ENCODE measurements at places on chromosomes 12 and 14.

- DNase-seq = no peak
Measured at GRCh38 chr12:33116284-33116683, 219.7 kb upstream of the PKP2 start.

DNA sequence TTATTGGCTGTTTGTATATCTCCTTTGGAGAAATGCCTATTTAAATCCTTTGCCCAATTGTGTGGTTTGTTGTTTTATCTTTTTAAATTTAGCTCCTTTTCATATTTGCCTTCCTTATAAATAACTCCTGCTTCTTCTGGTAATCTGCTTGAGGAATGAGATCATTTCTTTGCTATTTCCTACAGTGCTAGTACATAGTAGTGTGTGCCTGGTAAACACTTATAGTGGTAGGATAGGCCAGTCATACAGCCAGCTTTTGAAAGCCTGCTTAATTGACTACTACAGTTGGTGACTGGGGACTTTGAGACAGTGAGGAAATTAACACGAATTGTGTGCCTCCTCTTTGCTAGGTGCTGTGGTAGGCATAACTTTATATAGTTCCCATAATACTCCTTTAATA lies 68.7 kb downstream of the BORCS5 start:
- DNase-seq = no peak

GRCh38 chr14:104724407-104724980 lies 465 bp downstream of the ADSS1 start:
- no peak for DNase-seq

DNA sequence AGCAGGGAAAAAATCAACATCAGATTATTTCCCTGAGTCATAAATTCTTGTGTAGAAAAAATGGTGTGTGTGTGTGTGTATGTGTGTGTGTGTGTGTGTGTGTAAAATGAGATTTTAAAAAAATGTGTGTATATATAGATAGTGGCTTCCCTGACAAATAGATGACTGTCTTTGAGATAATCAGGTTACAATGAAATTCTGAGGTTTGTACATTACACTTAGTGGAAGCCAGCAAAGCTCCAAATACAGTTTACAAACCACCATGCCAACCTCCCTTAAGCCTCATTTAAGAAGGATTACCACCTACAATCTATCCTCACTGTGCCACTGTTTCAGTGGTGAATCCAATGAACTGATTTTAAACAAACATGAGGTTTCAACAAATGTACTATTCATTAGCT lies 93.8 kb downstream of the MED13L start:
- DNase-seq = no peak

DNA sequence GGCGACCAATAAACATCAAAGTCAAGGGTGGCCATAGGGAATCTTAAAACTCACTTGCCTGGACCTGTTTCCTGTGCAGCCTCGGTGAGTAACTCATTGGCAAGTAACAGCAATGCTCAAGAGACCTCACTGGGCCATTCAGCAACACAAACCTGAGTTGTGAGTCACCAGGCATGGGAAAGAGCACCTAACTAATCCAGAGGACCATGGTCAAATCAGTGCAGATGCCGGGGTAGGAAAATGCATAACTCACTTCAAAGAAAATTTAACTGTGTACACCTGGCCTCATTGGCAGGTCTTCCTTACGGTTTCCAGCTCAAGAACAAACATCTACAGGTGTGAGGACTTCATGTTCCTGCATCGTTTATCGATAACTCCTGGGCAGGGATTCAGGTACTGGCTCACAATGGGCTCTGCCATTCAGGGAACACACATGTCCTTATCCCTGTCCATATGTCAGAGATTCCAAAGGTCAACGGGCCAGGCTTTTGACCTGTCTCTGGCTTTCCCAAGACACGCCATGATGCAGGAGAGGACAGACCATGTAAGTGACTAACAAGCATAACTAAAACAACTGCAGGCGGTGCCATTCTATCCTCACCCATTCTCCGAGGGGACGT lies 211.8 kb downstream of the ANO2 start:
- DNase-seq = no peak

DNA sequence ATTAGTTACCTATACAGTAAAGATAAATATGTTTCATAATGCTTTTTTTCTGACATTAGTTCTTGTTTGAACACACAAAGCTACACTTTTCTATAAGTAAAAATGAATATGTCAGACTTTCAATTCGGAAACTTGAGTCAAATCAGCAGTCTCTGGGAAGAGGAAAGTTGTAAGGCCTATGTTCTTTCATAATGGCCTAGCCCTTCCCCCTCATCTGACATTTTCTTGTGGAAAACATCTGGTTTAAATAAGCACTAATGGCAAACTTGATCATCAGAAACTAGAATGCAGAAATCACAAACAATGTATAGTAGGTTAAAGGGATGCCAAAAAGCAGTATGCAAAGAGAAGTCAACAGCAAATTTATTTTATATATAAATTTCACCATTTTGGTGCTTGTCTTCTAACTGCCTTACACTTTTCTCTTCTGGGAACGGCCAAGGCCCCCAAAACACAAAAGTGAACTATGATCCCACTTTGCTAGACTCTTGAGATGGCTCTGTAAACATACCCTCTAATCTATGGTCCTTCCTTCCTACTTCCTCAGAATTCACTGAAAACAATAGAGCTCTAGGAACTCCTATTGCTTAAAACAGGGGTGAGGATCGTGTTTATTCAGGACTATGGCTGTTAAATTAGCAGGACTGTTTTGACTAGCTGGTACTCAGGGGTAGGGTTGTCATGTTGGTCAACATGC lies 444.1 kb downstream of the RAD51B start:
- DNase-seq = no peak

GRCh38 chr14:80080601-80081000 lies 130.7 kb downstream of the DIO2 start:
- DNase-seq = no peak

DNA sequence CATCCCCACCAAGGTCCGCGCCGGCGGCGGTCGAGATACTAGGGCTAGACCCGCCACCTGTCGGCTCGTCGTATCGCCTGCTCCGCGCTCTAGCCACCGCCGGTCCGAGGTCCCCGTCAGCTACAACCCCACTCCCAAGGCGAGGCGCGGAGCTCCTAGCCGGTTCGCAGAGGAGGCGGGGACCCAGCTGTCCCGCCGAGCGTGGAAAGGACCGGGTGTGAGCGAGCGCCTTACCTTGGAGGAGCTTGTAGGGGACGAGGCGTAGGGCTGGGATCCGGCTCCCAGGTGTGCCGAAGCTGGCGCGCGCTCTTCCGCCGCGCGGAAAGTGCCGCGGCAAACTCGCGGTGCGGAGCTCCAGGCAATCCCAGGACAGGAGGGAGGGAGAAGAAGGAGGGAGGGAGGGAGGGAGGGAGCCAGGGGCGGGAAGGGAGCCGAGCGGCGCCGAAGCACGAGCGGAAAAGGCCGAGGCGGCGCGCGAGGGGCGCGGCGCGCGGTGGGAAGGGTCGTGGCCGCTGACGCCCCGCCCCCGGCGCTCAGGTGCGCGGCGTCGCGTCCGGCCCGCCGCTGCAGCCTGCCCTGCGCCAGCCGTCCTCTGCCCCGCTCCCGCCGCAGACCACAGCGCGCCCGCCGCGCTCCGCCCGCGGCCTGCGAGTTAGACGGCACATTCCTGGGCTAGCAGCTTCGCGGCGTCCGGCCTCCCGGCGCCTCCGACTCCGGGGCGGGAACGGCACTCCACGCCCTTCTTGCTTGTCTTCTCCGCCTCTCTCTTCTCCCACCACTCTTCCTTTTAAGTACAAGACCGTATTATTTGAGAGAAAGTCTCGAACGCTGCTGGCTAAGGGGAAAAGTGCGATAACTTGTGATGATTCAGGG lies at the start of gene PAWR:
PAWR (minus strand) TSS at position 327 of the 873 bp plus-strand sequence. CDS start 720 bp downstream, outside the sequence.
- no peak for DNase-seq

- no peak for DNase-seq
Measured at GRCh38 chr12:16913832-16914490, 308.0 kb upstream of the LMO3 start.

DNA sequence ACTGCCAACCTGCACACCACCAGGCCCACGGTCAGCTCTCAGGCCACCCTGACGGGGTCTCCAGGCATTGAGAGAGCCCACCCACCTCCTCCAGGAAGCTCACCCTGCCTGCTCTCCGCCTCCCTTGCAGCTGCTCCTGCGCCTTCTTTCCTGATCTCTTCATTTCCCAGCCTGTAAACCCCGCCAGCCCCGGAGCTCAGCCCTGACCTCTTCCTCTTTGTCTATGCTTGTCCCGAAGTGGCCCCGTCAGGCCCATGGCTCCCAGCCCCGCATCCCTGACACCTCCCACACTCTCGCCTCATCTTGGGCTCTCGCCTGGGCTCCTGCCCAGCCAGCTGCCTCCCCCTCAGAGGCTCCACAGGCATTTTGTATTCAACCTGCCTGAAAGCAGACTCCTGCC lies 139.3 kb downstream of the CALM1 start:
- DNase-seq = no peak

DNA sequence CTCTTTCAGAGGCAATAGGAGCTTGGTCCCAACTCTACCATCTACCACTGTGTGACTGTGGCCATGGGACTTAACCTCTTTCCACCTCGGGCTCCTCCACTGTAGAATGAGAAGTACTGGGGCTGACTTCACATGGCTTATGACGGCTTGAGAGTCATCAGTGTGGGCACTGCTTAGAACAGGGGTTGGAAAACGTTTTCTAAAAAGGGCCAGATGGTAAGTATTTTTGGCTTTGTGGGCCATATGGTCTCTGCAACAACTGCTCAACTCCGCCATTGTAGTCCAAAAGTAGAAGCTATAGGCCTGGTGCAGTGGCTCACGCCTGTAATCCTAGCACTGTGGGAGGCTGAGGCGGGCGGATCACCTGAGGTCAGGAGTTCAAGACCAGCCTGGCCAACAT lies 69.2 kb upstream of the LTA4H start:
- DNase-seq = no peak

- DNase-seq = no peak
Measured at GRCh38 chr14:37167151-37168047, 5.0 kb downstream of the SLC25A21 start.

DNA sequence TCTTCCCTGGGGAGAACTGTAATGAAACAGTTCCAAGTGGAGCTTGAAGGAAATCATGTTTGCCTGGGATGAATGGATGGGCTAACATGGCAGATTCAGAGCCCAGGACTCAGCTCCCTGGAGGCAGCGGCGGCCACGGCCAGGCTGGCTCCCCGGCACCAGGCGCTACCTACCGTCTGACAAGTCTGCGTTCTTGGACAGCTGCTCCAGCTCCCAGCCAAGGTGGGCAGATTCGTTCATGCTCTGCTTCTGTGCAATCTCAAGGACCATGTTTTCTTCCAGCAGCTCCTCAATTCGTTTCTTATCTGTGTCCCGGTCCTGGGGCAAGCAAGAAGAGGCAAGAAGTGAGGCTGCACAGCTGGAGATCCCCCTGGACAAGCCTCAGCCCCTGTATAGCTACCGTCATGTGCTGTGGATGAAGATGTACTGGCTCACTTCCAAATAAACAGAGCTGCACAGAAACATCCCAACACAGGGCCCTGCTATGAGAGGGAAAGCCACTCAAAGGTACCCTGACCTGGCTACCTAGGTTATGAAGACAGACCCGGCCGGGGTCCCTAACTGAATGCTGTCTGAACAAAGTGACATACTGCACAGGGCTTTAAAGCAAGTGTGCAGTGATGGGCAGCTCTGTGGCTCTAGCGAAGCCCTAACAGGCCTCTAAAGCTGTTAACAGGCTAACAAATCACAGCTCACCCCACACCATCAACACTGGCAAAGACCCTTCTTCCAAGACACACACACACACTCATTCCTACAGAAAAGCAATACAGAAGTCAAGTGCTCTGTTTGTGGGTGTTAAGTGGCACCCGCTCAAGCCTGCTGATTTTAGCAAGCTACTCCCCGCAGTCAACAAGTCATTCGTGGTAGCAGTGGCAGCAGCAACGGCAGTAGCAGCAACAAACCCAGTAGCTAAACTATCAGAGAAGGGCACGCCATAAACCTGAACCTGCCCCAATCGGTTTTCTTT lies 80.4 kb upstream of the GPR68 start:
- no peak for DNase-seq

DNA sequence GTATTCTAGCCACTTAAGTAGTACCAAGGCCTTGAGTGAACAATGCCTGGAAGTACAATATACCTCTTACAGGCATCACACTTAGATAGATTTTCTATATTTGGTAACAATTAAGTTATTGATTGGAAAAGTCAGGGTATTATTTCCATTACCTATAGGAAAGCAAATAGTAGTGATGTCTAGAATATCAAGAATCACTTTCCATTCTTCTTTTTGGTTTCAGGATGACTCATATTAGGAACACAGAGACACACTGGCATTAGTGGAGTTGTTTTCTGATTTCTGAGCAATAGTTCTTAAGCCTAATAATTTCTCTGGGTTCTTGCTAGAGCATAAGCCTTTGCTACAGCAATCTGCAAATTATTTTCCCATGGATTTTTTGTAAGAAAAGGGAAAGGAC lies 1640.0 kb upstream of the SEL1L start:
- DNase-seq = no peak

DNA sequence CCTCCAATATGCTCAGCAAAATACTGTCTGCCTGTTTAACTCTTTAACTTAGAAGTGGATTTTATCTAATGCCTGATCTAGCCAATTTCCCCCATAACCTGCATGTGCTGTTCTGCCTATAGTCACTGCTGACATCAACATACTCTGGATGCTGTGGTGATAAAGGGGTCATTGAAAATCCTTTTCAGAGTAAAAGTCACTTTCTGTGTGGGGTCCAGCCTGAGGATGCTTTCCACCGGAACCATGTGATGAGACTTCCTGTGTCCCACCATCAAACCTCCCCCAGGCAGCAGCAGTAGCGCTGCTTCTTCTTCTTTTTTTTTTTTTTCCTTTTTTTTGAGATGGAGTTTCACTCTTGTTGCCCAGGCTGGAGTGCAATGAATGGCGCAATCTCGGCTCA lies 607.0 kb downstream of the BCL11B start:
- DNase-seq = no peak

- no peak for DNase-seq
Measured at GRCh38 chr12:57216921-57217879, 606 bp downstream of the NXPH4 start.

DNA sequence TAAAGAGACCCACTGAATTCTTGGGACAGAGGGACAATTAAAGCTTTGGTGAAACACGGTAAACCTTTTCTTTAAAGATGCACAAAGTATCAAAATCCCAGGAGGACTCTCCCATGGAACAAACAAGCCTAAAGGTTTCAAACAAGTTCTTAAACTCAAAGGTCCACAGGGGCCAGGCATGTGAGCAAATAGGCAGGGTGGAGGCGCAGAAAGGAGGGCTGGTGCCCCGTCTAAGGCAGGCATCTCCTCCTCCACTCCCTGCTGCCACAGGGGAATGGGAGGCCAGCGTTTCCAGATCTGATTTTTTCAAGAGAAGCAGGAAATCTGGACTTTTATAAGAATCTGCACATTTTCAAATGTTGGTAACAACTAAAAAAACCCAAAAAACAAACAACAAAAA lies 7.6 kb downstream of the RPS6KL1 start:
- no peak for DNase-seq

DNA sequence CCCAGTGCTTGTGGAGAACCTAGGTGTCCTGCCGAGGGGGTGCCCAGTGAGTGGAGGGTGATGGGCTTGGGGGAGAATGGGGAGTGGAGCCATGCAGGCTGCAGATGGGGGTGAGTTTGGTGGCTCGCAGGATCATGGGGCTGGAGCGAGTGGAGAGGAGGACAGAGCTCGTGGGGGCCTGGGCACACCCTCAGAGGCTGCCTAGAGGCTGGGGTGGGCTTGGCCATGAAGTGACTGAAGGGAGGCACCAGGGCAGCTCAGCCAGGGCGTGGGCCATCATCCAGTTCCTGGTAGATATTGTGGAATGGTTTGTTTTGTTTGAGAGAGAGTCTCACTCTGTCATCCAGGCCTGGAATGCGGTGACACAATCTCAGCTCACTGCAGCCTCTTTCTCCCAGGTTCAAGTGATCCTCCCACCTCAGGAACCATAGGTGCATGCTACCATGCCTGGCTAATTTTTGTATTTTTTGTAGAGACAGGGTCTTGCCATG lies 43.4 kb upstream of the AMN start:
- DNase-seq = no peak

GRCh38 chr14:90248594-90248993 lies 7.8 kb upstream of the PSMC1 start:
- DNase-seq = no peak

Data from activated CD8-positive, alpha-beta memory T cell treated with anti-CD3 and anti-CD28 coated beads for 4 hours (primary cell).